IPS DF 19.7 (cell line): ENCODE measurements at places on chromosomes 5 and 9.

GRCh38 chr9:94030318-94031179 lies 53.7 kb upstream of the PTPDC1 start:
- DNase-seq = no peak

GRCh38 chr9:35158501-35159280 lies 3.1 kb upstream of the UNC13B start:
- DNase-seq = no peak

GRCh38 chr9:125189011-125189360 lies 617 bp downstream of the PPP6C start:
- no peak for DNase-seq

- DNase-seq = no peak
Measured at GRCh38 chr5:95959888-95960666, 1.6 kb downstream of the ELL2 start.

DNA sequence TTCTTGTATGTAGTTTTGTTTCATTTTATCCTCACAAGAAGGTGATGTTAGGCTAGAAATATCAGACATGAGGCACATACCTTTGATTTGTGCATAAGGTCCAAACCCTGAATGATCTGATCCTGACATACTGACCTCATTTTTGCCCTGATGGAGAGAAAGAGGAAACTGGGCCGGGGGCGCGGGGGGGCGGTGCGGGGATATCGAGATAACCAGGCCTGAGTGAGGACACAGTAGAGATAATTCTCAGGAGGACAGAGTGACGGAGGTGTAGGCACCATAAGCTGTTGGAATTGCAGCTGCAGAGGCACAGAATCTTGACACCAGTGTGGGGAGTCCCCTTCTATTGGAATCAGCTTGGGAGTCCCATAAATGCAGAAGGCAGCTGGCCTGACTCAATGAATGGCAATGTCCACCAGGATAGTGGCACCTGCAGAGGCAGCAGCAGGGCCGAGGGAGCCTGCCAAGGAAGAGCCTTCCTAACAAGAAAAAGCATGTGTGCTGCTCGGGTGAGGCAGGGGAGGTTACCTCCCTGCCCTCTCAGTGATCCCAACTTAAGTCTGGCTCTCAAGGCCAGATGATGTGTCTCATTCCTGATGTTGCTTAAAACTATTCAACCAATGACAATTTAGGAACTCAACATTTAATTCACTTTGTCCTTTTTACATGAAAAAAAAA lies 234.3 kb upstream of the MSX2 start:
- DNase-seq = no peak

DNA sequence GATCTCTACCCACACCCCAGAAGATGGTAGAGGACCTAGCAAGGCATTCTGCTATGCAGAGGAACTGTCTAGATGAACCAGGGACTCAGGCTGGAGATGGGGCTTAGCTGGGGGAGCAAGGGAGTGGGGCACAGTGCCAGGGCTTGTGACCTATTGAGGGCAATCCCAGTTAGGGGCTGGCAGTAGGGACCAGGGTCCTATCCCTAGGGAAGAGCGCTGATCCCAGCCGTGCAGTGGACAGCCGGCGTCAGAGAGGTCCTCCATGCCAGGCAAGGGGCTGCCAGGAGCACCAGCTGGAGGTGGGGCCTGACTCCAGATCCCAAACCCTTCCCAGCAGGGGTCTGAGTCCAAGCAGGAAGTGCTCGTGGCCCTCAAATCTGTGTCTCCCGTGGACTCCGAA lies 52.7 kb upstream of the NEURL1B start:
- no peak for DNase-seq

DNA sequence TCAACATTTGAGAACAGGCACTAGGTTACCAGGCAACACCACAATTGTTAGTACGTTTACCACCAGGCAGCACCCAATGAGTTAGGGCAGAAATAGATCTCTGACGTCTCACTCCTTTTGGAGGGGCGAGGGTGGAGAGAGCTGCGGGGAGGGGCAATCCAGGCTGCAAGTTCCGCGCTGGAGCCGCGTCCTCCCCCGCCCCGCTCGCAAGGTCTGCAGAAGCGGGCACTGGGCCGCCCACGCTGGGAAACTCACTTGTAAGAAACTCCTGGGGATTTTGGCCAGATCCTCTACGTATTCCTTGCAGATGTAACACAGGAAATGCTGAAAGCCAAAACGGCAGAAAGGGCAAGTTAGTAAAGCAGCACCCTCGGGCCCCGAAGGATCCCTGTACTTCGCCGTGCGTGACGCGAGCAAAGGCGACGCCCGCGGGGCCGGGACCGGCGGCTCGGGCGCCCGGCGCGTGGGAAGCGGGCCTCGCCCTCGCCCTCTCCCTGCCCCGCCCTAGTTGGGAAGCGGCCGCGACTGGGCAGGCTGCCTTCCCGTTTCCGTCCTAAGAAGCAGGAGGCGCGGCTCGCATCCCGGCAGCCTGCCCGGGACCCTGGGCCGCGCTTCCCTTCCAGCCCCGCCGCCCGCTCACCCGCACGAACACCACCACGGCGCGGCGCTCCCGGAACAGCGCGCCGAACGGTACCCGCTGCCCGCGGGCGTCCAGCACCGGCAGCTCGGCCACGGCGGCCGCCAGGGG lies 493 bp downstream of the PRXL2C start:
- no peak for DNase-seq

- no peak for DNase-seq
Measured at GRCh38 chr5:140135127-140135526, 9.4 kb downstream of the IGIP start.

- DNase-seq = no peak
Measured at GRCh38 chr5:179345433-179346321, at the start of gene ADAMTS2. TSS of gene ADAMTS2 (minus strand) at chr5:179345461. CDS start at chr5:179345328, 133 bp downstream.

GRCh38 chr9:15101095-15101494 lies 190.9 kb upstream of the FREM1 start:
- no peak for DNase-seq

- no peak for DNase-seq
Measured at GRCh38 chr9:129284607-129285291, 106.7 kb upstream of the IER5L start.

DNA sequence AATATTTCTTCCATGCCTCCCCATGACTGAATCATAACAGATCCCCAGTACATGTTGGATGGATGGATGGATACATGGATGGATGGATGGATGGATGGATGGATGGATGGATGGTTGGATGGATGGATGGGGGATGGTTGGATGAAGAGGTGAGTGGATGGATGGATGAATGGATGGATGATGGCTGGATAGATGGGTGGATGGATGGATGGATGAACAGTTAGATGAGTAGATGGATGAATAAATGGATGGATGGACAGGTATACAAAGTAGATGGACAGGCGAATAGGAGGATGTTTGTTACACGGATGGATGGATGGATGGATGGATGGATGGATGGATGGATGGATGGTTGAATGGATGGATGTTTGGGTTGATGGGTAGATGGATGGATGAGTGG lies 120.0 kb upstream of the HAND1 start:
- no peak for DNase-seq

DNA sequence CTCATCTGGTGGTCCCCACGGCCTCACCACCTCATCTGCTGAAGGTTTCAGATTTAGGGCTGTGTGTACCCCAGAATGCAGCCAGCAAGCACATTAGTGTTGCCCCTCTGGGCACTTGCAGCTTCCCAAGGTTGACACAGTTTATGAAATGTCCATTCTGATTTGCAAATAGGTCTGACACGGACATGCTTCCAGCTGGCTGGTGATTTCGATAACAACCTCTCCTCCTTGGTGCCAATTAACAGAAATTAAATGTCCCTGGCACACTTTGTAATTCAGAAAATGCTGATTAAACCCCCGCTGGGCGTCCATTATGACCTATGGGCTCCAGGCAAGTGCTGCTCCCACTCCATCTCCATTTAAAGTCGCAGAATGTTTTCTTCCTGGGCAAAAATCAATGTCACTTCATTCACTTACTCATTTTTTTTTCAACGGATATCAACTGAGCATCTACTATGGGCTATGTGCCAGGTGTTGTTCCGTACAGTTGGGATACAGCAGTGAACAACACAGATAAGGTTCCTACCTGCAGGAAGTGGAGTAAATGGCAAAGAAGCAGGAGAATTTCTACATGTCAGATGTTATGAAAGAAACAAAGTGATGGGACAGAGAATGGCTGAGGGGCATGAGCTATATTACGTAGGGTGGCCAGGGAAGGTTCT lies 32.0 kb downstream of the PLAC8L1 start:
- no peak for DNase-seq

- no peak for DNase-seq
Measured at GRCh38 chr9:35285731-35286130, 123.9 kb downstream of the UNC13B start.

GRCh38 chr9:93960221-93960970 lies 5.2 kb upstream of the BARX1 start:
- no peak for DNase-seq

- no peak for DNase-seq
Measured at GRCh38 chr9:105373723-105374122, 74.1 kb upstream of the FSD1L start.

- DNase-seq = no peak
Measured at GRCh38 chr5:174549254-174549653, 175.1 kb upstream of the MSX2 start.
